ENCODE measurements at places on chromosomes 5 and 9. TPM values are rescaled to one million over a fixed set of nuclear protein-coding genes. Genes with fewer than 3 reads are reported as not detected.

ENTPD8 gene
- 0.19 TPM for total RNA-seq

NAIF1 gene
- 7.0 TPM for total RNA-seq

IFNB1 gene
- not detected for total RNA-seq

TEX48 gene
- total RNA-seq: not detected

IFNA2 gene
- not detected for total RNA-seq

Measured in A549 treated with ZK216348 at 1 μM for 4 hours (cell line).